ENCODE measurements at places on chromosomes 6 and 20.
A peak's percentile ranks its signal among the peaks of the same experiment; 100 is the strongest.

DNA sequence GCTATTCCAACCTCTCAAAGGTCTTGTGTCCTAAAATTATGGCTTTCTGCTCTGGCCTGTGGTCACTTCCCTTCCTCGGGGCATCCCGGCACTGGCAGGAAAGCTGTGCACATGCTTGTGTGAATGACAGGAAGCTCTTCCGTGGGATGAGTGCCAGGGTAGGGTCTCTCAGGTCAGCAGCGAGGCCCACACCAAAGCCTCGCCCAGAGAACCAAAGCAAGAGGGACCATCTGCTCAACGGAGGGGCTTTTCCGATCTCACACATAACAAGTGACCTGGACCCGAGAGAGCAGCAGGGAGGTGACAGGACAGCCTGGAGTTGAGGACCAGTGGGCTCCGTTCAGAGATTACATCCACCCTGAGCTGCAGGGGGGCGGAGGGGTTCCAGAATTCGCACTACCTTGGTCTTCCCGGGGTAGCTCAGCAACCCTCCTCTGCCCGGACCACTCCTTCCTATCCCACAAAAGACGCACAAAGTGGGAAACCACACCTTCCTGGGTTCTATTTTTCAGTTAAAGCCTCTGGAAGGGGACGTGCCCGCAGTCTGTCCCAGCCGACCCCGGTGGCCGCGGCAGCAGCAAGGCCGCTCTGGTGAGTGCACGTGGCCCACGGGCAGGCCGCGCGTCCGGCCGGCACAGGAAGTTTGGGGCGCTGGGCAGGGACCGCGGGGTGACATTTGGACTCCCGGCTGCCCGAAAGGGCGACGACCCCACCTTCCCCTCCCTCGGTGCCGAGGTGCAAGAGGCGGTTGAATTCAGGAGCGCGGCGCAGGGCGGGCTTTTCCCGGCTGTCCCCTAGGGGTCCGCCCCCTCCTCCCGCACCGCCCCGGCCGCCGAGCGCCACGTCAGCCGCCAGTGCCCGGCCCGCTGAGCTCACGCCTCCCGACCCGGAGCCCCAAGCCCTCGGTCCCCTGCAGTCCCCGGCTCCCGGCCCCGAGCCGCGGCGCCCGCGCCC lies 988 bp downstream of the TXNDC5 start:
- no peak for DNase-seq

- DNase-seq, result no peak
Observed at GRCh38 chr6:101760843-101761621, 367.5 kb downstream of the GRIK2 start.

DNA sequence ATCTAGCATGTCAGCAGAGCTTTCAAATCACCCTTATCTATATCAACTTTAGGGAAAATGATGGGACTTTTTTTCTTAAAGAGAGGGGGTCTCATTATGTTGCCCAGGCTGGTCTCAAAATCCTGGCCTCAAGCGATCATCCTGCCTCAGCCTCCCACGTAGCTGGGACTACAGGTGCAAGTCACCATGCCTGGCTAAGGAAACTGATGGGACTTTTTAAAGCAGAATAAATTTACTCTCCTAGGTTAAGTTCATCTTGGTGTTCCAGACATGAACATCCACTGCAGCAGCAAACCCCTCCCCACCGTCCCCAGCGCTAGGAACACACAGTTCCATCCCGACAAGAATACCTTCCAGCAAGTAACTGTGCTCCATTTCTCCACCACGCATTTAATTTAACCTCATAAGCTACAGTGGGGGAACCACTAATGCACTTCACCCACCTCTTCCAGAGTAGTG lies 64.9 kb downstream of the SLC23A2 start:
- no peak for DNase-seq

- peak; percentile 41 for DNase-seq
Observed at GRCh38 chr6:130742131-130742681, 85.0 kb upstream of the SMLR1 start.

- no peak for DNase-seq
Observed at GRCh38 chr20:56843817-56844216, 214.7 kb downstream of the TFAP2C start.

GRCh38 chr6:133888929-133889556 lies at the start of gene TCF21:
TSS of gene TCF21 (plus strand) at chr6:133889113. CDS start at chr6:133889398, 285 bp downstream.
- DNase-seq, result no peak

GRCh38 chr20:23988561-23988960 lies at the start of gene GGTLC1:
TSS of gene GGTLC1 (minus strand) at chr20:23988779. CDS start at chr20:23986611, 2,168 bp downstream.
- no peak for DNase-seq

- no peak for DNase-seq
Observed at GRCh38 chr6:142907544-142907943, 37.4 kb downstream of the HIVEP2 start.

All from retinal pigment epithelial cell (primary cell).